ENCODE measurements at places on chromosomes 5 and 9.

GRCh38 chr5:102813740-102814139 is 58.6 kb downstream of the PAM start:
- no peak for DNase-seq

DNA sequence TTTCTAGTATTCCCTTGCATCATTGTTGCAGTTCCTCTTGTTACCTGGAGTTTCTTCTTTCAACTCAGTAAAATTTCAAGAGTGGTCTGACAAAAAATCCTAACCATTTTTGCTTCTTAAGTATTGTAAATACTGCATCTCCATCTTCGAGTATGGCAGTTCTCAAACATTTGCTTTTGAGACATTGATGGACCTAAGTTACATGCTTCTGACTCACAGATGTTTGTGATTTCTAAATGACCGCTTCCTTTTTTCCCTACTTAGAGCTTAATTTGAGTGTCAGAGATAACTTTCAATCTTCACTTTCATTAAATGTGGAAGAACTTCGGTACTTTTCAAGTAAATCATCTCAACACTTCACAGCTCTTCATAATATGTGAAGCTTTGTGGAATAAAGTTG is 4.2 kb downstream of the UHRF2 start:
- no peak for DNase-seq

GRCh38 chr9:128349772-128350171 is 9.4 kb downstream of the SLC27A4 start:
- no peak for DNase-seq

- DNase-seq, result peak; percentile 46
Observed at GRCh38 chr9:99820685-99821395, 845 bp upstream of the NR4A3 start.

GRCh38 chr5:113281194-113281593 is 153.6 kb downstream of the TSSK1B start:
- no peak for DNase-seq
